AG04450 (cell line): ENCODE measurements at places on chromosomes 4 and X.

GRCh38 chr4:8002525-8003309 lies 63.1 kb upstream of the AFAP1 start:
- DNase-seq: no peak

DNA sequence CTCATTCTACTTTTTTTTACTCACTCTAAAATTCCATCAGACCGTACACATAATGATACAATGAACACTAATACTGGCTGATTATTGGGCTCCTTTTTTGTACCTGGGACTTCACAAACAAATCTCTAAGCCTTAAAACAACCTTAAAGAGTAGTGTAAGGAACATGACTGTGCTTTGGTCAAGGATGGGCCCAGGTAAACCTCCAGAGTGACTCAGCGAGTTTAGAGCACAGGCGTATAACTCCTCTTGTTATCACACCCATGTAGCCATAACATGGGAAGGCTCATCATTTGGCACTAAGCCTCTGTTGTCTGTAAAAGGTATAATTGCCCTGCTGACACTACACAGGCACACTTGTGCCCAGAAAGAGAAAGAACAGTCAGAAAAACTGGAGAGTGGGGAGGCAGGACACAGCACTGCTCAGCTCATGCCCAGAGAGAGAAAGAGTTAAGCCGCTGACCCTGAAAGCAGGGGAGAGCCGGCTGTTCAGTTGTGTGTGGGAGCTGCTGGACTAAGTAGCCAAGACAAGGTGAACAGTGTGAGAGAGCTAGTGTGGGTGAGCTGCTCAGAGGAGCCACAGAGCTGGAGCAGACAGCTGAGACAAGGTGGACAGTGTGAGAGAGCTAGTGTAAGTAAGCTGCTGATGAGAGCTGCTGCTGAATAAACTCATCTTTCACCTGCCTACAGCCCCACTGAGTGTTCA lies 319.6 kb upstream of the BMP3 start:
- DNase-seq: no peak

DNA sequence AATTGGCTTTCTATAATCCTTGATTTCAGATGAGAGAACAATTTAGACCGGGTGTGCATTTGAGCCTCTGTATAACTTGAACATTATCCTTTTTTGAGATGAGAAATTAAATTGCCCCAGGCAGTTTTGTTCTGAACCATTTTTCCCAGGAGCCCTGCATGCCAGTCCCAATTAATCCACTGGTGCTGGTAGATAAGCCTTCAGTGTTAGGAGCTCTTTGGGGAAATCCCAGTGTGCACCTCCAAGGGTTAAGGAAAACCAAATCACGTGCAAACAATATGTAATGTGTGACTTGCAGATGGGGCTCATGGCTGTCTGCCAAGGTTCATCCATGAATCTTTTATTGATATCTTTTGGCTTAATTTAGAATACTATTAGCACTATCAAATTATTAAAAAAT lies 43.2 kb downstream of the KIT start:
- no peak for DNase-seq

GRCh38 chrX:124736553-124737270 lies 390.3 kb downstream of the SH2D1A start:
- DNase-seq: no peak

DNA sequence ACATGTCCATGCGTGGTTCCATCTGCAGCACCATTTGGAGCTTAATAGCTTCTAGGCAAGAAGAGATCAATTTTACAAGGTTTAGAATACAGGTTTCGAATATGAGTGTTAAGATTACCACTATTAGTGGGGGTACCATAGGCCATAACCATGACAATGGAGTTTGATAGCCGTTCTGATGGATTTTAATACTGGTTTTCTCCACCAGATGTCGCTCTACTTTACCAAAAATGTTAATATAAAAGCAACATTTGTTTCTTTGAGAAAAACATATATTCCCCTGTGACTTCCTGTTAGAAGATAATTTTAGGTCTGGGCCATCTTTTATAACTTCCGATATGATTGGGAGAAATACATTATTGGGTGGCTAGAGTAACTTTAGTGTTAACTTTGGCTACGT lies 499.7 kb upstream of the POU3F4 start:
- no peak for DNase-seq
